ENCODE measurements at places on chromosomes 7 and 10.

DNA sequence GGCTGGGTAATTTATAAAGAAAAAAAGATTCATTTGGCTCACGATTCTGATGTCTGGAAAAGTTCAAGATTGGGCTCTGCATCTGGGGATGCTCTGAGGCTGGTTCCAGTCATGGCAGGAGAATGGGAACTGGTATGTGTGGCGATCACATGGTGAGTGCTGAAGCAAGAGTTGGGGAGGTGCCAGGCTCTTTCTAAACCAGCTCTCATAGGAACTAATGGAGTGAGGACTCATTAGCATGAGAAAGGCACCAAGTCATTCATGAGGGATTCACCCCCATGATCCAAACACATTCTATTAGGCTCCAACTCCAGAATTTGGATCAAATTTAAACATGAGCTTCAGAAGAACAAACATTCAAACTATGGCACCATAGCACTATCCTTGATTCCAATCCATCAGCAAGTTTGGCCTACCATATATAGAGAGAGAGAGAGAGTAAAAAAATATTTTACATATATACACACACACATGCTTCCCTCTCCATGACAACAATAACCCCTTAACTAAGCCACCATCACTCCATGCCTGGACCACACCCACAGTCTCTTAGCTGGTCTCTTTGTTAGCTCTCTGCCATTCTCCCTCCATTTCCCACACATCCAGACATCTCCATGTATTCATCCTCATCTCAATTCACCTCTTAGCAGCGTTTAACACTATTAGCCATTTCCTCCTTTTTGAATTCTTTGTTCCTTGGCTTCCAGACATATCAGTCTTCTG, 57.9 kb downstream of the NPY start:
- no peak for DNase-seq

- DNase-seq = no peak
Measured at GRCh38 chr7:113698556-113699220, 220.1 kb downstream of the PPP1R3A start.

DNA sequence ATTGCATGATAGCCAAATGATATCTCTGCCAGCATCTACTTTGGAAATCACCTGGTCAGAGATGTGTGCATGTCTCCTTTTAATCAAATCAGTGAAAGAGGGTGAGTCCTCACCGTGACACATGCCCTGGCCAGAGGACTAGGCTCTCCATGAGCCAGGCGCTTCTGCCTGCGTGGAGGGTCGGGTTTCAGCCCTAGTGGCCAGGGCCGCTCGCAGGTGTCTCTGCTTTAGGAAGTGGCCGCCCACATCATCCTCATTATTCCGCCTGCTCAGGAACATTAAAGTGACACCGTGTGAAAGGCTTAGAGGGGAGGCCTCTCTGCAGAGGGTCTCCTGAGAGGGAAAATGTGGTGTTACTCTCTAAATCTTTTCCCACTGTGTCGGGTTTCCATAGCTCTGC, 173.6 kb upstream of the PRKCQ start:
- no peak for DNase-seq

DNA sequence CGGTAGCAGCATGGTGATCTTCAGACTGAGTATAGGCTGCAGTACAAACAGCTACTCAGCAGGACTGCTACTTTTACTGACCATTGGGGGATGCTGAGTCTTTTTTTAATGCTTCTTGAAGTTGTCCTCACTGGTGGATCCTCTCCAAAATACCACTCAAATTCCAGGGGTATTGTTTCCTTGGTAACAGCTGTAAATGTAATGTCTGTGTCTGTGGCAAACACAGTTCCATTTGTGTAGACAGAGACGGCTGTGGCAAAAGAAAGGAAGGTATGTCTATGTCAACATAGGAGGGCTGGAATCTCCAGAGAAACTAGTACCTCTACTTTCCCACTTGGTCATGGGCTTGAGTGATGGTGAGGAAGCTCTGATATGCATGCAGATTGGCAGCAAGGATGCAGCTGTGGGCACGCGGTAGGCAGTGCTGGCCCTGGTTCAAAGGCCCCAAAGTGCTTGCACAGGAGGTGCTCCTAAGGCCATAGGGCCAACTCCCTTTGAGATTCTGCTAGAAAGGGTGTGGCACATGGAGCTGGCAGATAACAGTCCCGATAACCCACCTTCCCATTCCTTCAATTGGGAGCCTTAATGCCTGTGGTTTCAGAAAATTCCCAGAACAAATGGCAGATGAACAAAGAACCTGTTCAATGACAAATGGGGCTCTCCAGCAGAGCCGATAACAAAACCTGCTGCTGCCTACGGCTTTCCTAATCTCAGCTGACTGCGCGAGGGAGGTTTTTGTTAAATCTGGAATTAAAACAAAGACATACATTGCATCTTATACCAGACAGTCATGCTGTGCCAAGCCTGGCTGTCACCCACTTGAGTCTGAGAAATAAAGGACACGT, 43.0 kb downstream of the PKD1L1 start:
- no peak for DNase-seq

- DNase-seq = no peak
Measured at GRCh38 chr7:152144557-152145245, 119.2 kb downstream of the GALNT11 start.

GRCh38 chr10:1895691-1896090, 158.4 kb upstream of the ADARB2 start:
- DNase-seq = no peak

- DNase-seq = peak; percentile 79
Measured at GRCh38 chr10:88582806-88583583, at the start of gene RNLS. RNLS (minus strand) TSS chr10:88583318.
